ENCODE measurements at places on chromosomes 5 and 9. TPM values are rescaled to one million over a fixed set of nuclear protein-coding genes. Genes with fewer than 3 reads are reported as not detected.

Gene ATP6V1G1
- 211 TPM for polyA plus RNA-seq

Gene RNF208
- polyA plus RNA-seq: 5.8 TPM

Gene FOXD4L5
- polyA plus RNA-seq: 0.27 TPM

Gene PTGES
- 4.3 TPM for polyA plus RNA-seq

Gene GABBR2
- polyA plus RNA-seq: 6.3 TPM

Gene CCL21
- 18.3 TPM for polyA plus RNA-seq
